Activated CD4-positive, alpha-beta T cell treated with anti-CD3 and anti-CD28 coated beads, Interleukin-2, amount 50 U/mL, for 4 hours (primary cell): ENCODE measurements at places on chromosomes 2 and 18.

GRCh38 chr18:46621871-46622270 is 35.1 kb downstream of the LOXHD1 start:
- no peak for DNase-seq

DNA sequence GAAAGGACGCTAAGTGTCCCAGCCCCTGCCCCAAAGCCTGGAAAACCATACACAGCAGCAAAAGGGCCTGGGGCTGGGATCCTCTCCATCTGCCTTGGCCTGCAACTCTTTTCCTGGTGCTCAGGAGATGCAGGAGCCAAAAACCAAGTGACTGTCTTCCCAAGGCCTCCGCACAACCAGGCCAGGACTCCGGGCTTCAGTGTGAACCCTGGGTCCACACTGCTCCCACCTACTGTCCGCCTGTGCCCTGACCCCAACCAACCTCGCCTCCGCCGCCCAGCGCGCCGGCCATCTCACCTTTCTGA is 1.1 kb downstream of the FEV start:
- DNase-seq = no peak

DNA sequence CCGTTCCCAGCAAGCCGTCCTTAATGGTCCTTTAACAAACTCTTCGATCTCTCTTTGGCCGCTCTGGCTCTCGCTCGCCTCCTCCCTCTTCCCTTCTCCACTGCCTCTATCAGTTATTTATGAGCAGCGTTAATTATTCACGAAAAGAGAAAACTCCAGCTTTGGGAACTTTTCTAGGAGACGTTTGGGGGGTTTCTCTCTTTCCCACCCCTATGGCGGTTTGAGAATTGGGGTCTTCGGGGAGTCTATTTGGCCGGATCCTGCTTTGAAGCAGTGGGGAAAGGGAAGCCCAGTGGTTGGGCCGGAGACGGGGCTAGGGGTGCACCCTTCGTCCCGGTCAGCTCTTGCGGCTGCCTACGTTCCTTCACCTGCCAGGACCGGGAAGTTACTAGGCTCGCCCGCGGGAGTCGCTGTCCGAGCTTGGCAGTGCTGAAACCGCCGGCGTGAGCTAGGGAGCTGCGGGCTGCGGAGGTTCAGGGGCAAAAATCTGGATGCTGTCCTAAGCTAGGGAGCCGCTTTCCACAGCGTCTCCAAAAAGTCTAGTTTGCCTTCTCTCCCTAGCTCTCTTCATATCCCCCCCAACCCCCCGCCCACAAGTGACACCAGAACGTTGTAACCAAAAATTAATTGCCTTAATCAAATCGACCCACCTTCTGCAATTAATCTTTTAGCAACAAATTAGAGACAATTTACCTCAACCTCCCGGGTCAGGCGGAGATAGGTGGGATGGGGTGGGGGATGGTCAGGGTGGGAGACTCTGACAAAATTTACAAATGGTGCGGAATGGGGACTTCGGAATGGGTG is 8.9 kb upstream of the SKOR2 start:
- no peak for DNase-seq

GRCh38 chr18:31233621-31234275 is 71.1 kb upstream of the DSC1 start:
- DNase-seq = no peak

DNA sequence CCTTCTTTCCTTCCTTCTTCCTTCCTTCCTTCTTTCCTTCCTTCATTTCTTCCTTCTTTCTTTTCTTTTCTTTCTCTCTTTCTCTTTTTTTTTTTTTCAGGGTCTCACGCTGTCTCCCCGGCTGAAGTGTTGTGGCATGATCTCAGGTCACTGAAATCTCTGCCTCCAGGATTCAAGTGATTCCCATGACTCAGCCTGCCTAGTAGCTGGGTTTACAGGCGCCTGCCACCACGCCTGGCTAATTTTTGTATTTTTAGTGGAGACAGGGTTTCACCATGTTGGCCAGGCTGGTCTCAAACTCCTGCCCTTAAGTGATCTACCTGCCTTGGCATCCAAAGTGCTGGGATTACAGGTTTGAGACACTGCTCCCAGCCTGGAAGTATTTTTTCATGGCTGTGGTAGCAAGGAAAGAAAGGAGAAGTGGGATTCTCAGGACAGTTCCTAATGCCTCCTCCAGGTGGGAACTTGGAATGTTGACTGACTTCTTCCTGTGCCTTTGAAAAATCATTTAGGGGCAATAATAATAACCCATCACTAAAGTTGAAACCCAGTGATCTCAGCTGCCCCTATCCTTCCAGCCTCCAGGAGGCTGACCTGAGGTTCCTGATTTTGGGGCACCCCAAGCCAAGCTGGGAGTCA is 89.3 kb upstream of the CELF4 start:
- no peak for DNase-seq

- DNase-seq = no peak
Measured at GRCh38 chr2:24409171-24409570, 48.8 kb upstream of the ITSN2 start.

DNA sequence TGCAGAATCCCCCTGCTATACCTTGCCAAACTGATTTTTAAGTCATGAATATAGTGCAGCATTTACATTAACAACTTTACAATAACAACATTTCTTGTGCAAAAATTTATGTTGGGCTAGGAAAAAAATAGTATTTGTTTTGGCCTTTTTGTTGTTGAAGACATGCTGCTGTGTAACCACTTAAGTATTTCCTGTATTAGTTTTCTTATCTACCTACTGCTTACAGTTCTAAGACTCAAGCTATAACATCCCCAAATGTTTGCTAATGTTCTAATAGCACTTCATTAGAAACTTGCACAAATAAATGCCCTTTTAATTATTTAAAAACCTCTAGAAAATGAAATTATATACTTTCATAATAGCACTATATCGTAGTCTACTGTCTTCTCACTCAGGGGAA is 154.3 kb upstream of the DOCK10 start:
- DNase-seq = no peak

DNA sequence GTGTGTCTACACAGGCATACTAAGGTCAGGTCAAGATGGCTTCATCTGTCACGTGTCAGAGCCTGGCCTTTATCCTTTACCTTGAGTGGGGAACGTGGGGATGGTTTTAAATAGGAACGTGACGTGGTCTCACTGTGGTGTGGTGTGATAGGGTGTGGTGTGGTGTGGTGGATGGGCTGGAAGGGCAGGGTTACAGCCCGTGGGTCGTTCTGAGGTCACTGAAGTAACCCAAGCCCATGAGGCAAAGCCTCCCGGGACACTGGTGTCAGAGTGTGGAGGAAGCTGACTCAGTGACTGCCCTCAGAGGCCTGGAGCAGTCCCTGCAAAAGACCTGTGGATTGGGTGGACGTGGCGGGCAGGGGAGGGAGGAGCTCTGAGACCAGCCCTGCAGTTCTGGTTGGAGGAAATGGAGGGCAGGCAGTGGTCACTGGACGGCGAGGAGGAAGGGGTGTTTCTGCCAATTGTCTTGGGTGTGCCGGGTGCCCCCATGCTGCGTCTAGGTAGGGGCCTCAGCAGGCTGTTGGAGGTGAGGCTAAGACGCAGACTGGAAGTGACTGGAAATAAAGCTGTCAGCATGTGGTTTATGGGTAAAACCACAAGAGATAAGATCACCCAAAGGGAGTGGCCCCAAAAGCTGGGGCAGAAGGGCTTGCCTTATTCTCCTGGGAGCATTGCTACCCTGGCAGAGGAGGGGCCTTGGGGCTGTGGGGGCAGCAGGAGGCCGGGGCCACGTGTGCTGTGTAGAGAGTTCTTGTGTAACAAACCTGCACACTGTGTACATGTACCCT is 84.8 kb downstream of the SH3RF3 start:
- DNase-seq = peak; percentile 31

DNA sequence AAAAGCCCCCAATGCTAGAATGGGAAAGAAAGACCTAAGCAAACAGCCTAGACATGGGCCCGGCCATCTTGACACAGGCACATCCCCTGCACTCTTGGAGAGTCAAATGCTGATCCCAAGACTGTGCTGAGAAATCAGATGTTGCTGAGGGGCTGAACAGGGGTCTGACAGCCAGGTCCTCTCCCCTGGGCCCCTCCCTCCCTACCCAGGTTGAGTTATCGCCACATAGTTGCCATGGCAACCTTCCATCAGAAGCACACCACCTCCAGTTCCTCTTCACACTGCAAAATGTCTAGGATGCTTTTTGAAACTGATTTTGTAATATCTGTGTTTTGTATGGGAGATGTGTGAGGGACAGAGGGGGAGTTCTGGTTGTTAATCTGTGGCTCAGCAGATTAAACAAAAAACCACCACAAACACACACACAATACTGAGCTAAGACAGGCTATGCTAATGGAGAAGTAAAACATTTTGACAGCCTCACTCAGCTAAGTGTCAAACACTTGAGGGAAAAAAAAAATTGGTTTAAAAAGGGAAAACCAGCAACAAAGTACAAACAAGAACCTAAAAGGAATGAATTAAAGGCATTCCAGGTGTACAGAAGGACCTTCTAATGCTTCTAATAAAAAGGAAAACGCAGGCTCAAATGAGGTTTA is 88.2 kb downstream of the TMEM163 start:
- DNase-seq = no peak

DNA sequence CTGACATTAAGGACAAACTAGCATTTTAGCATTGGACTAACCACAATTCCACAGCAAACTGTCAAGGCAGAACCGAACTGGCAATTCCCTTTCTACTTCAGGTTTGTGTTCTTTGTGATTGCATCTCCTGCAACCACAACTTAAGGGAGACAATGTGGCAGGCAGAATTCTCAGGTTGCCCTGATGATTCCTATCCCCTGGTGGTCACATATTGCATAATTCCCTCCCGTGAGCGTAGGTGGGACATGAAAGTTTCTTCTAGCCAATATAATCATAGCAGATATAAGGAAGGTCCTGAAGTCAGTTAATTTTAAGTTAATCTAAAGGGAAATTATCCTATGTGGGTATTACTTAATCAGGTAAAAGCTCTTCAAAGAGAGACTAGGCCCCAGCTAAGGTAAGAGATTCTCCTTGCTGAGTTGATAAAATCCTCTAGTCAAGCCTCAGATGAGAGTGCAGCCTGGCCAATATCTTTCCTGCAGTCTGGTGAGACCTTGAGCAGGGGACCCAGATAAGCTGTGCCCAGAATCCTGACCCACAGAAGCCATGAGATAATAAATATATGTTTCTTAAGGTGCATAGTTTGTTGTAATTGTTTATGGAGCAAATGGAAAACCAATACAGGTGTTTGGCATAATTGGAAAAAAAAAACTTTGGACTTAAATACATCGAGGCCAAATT is 45.9 kb upstream of the TNP1 start:
- no peak for DNase-seq

DNA sequence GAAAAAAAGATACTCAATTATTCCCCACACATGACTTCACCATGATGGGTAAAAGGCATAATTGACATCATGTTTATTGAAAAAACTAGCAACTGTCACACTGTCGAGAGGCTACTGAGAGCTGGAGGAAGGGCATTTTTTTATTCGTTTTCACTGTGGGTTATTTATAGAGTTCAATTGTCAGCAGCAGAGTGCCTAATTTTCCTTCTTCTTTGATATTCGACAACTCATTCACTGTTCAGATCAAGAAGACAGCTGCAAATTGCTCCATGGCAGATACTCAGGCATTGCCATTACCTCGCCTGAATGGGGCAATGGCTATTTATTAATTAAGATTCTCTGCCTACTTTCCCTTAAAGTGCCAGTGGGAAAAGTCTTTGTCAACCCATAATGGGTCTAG is 197.5 kb upstream of the NRP2 start:
- DNase-seq = no peak

DNA sequence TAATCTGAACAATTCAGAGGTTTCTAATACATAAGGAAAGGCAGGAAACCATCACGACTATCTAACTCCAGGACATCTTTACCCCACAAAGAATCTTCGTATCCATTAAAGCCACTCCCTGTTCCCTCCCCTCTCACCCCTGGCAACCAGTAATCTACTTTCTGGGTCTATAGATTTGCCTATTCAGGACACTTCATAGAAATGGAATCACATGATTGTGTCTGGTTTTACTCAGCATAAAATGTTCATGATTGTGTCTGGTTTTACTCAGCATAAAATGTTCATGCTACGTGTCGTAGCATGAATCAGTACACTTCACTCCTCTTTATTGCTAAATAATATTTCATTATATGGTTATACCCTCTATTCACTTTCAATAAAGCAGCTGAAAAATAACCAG is 11.6 kb downstream of the FECH start:
- DNase-seq = no peak

- no peak for DNase-seq
Measured at GRCh38 chr2:73963385-73964120, 21.2 kb upstream of the TET3 start.

DNA sequence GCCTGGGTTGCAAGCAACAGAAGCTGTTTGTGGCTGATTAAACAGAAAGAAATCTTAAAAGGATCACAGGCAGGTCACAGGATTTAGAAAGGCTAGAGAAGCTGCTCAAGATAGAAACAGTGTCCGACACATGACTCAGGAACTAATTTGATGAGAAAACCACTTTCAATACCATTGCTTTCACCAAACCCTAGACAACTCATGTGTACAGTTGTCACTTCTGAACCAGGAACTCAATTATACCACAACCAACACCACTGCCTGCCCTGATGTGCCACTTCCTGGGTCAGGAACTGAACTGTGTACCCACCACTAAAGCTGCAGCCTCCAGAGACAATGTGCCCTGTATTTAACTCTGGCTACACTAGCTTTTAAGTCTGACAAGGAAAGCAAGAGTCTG is 56.0 kb downstream of the TMEM247 start:
- no peak for DNase-seq

GRCh38 chr2:40189881-40190280 is 262.0 kb downstream of the SLC8A1 start:
- DNase-seq = no peak

DNA sequence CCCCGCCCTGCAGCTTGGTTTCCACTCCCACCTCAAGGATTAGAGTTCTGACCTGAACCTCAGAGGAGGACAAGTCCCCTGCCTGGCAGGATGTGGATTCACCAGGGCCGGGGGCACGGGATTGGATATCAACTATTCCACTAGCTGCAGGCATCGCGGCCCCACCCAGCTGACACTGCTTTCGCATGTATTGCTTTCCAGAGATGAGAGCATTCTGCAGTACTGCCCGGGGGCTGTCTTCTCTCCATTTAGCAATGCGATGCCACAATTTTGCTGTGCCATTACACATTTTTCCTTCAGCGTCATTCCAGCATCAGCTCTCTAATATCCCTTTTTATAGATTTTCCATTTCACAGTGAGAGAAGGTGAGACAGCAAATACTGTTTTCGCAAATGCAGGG is 42.0 kb downstream of the CTIF start:
- DNase-seq = no peak

GRCh38 chr2:103293742-103294077 is 531.9 kb downstream of the TMEM182 start:
- DNase-seq = no peak

DNA sequence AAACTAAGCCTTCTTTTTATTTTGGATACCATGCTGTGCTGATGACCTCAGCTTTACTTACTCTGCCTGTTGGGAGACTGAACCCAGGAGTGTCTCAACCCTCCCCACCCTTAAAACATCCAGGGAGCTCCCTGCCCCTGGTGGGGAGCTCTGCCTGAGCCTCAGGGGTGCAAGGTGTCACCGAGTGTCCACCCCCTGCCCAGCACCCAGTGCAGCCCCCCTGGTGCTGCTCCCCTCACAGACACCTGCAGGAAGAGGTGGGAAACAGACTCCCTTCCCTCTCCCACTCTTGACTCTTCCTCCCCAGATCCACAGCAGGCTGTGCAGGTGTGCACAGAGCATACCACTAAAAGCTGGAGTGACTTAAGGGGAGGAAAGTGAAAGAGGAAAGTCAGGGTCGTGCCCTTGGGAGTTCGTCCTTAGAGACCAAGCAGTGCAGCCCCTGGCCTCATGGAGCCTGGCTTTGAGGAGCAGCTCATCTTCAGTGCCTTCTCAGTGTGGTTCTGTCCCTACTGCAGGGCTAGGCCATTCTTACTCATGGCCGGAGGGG is 51.3 kb downstream of the MYO7B start:
- DNase-seq = no peak

- no peak for DNase-seq
Measured at GRCh38 chr2:170095380-170095779, 82.6 kb upstream of the MYO3B start.
